ENCODE measurements at places on chromosomes 2 and 18.

DNA sequence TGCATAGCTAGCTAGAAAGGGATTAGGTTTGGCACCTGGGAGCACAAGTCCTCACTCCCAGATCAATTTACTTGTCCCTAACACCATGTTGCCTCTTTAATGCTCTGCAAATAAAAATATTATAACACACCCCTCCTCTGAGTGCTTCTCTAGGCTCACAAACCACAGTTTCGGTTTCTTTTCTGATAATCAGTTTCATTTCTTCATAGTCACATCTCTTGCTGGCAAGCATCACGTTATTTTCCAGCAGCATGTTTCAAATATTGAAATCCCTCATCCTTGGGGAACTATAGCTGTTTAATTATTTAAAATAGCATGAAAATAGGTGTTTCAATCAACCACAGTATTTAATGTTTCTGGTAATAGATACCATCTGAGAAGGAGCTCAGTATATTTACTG, 13.9 kb upstream of the SMCHD1 start:
- peak; percentile 66 for DNase-seq

- no peak for DNase-seq
Measured at GRCh38 chr2:37527361-37527760, 144.1 kb downstream of the CDC42EP3 start.

DNA sequence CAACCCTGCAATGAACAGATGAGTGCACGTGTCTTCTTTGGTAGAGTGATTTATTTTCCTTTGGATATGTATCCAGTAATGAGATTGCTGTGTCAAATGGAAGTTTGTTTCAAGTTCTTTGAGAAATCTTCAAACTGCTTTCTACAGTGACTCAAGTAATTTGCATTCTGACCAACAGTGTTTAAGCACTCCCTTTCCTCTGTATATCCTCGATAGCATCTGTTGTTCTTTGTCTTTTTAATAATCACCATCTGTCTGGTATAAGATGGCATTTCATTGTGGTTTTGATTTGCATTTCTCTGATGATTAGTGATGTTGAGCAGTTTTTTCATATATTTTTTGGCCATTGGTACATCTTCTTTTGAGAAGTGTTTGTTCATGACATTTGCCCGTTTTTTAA, 1608.3 kb upstream of the ZEB2 start:
- DNase-seq, result no peak

GRCh38 chr2:179543361-179543901, 278.8 kb upstream of the SESTD1 start:
- no peak for DNase-seq

DNA sequence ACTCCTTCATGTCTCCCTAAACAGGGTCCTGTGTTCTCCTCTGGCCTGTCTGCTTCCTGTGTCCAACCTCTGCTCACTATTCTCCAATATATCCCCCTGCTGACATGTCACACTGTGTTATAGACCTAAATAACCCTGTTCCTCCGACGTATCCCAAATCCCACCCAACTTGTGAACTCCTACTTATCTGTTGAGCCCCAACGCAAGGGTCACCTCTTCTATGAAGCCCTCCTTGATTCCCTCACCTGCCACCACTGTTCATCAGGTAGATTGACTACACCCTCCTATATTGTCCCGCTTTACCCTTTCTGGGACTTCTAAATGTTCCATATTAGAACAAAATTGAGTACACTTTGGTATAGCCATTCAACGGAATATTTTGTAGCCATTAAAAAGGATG, 42.1 kb downstream of the PCARE start:
- DNase-seq, result no peak

DNA sequence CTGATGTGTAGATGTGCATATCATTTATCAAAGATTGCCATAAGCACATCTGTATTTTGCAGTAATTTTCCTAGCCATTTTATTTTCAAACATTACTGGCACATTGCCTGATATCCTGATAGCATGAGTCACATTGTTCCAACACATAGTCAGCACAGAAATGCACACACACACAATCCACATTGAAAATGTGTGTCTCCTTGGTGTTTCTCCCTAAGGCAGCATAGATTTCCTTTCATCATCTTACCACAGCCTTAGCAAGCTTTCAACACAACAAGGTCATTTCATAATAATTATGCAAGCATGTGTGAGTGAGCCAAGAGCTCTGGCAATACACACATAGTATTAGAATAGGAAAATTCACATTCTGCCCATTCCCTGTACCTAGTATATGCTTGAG, 245.4 kb upstream of the MEIS1 start:
- DNase-seq, result no peak

DNA sequence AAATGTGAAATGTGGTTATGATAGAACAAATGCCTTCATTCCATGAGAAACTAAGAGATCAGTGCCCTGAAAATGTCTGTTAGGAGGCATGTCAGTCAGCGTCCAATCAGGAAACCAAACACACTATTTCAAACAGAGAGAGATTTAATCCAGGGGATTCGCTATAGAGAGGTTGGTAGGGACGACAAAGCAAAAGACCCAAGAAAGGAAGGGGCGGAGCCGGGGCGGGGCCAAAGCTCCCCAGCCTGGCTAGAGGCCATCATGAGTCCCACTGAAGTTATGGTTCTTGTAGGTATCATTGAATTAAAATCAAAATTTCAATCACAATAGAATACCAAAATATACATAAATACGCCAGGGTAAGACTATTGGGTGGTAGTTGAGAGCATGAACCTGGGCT, 32.9 kb upstream of the RNF149 start:
- DNase-seq, result peak; percentile 48

- DNase-seq, result no peak
Measured at GRCh38 chr2:176455816-176456291, 186.6 kb downstream of the MTX2 start.

- no peak for DNase-seq
Measured at GRCh38 chr2:42569116-42569711, 782 bp downstream of the MTA3 start.

GRCh38 chr2:236303935-236304334, 39.7 kb upstream of the ASB18 start:
- DNase-seq, result no peak

DNA sequence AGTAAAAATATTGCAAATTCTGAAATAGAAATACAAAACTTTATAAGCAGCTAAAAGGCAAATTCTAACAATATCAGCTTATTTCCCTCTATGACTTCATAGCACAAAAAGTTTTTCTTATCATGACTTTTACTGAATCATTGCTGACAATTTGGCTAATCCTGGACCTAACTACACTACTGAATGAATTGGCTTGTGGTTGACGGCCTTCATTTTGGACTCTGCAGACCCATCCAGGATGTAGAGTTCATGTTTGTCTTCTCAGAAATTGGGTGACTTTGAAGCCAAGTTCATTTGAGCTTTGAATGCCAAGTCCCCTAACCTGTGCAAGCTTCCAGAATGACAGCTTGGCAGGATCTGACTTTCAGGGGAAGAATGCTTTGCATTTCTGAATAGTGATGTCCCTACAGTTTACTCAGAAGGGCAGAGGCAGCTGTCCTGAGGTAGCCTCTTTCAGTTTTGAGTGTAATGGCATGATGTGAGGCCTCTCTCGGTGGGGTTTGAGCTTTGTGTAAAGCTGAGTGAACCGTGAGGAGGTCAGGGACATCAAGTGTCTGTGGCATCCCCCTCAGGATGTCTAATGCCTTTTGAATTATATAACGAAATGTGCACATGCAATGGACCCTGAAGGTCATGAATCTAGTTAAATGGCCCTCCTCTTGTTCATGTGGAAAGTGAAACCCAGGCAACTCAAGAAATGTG, 48.0 kb downstream of the EFEMP1 start:
- DNase-seq, result no peak

DNA sequence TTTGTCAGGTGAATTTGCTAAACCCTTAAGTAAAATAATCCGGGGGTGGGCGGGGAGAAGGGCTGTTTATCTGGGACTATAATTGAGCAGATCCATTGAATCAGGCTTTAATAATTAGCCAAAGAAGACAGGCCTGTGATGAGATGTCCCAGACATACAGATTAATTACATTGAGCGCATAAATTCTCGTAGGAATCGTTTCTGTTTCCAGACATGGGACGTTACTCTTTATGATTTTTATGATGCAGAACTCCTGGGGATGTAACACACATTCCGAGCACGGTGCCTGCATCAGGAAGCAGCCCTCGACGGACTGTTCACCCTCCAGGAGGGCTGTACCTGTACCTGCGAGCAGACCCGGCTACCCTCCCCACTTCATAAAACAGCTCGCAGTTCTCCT, 88.9 kb downstream of the SMIM21 start:
- no peak for DNase-seq

DNA sequence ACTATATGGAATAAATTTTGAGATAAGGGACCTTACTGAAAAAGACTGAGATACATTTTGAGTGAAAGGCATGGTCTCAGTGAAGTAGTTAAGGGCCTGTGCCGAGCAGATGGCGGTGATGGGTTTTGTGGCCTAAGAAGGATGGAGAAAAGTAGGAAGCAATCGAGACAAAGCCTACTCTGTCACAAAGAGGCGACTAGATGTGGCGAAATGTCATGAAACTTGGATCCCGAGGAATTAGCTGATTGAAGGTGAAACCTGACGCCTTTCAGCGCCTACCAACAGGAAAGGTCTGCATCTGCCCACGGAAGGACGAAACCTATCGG, 558 bp upstream of the CEP192 start:
- no peak for DNase-seq

DNA sequence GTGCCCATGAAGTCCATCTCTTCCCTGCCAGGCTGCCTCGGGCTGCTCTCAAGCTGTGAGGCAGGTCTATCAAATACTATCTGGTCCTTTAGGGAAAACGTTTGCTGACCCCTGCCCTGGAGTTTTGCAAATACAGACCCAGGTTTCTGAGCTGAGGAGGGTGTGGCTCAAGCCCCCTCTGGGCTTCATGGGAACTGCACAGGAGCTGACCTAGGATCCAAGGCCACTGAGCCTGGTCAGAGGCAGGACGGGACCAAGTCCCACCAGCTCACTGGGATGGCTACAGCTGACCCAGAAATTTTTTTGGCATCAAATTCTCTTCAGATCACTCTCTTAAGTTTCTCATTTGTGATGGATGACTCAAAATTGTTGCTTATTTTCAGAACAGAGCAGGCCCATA, 14.1 kb downstream of the ZNF516 start:
- no peak for DNase-seq

DNA sequence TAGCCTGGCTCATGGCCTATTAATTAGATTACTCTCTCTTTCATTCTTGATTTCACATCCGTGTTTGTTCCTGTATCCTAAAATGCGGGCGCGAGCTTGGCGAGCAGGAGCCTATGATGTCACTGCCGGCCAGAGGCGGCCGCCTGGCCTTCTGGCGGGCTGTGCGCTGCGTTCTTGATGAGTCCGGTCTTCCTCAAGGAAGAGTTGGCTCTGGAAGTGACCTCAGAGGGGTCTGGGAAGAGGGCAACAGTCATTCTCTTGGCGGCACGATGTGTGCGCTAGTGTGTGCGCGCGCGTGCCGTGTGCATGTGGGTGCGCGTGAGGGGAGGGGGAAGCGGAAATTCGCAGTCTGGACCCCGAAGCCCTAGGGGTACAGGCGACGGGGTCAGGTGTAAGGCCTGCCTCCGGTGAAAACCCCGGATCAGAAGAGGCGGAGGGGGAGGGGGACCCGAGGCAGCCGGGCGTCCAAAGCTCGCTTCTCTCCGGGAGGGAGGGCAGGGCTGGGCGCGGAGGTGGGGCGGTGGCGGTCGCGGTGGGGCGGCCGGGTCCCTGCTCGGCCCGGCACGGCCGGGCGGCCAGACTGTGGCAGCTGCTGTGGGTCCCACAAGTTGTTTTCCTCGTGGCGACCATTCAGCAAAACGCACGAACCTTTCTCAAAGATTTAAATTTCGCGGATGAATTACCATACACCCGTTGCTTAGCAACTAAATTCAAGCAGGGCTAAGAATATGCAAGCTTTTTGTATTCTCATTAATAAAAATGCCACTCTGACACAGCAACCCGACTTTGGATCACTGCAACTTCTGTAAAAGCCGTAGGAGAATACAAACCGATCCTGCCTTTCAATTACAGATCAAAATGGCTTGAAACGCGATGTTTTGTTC, 8.4 kb downstream of the POU3F3 start:
- DNase-seq, result no peak

DNA sequence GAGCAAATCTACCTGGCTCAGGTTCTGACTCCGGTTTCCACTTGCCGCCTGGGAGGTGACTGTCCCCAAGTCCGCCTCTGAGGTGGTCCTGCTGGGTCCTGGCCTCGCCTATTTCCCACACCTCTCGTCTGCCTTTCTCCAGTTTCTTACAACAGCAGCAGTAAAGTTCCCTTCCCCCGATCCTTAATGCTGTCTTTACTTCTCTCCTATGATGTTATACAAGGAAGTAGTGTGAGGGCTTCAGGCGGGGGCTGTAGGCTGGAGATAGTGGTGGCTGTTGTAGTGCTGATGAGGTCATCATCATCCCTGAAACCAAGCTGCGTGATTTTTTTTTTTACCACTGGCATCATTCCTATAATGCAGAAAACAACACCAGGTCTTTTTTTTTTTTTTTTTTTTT, 18.9 kb downstream of the TGIF1 start:
- DNase-seq, result no peak

DNA sequence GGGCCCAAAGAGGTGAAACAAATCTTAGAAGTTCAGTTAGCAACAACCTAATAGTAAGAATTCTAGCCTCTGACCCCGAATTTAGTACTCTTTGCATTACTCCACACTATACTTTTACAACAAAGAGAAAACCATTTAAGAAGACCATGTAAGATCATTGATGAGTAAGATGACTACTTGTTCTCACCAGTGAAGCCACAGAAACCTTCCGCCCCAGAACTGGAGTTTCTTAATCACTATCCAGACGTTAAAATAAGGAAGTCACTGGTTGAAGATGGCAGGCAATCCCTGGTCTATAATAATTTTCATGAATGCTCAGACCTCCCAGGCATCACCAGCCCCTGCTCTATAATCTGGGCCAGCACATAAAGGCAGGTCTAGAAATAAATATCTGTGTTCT, 95.0 kb downstream of the TMEM163 start:
- no peak for DNase-seq

DNA sequence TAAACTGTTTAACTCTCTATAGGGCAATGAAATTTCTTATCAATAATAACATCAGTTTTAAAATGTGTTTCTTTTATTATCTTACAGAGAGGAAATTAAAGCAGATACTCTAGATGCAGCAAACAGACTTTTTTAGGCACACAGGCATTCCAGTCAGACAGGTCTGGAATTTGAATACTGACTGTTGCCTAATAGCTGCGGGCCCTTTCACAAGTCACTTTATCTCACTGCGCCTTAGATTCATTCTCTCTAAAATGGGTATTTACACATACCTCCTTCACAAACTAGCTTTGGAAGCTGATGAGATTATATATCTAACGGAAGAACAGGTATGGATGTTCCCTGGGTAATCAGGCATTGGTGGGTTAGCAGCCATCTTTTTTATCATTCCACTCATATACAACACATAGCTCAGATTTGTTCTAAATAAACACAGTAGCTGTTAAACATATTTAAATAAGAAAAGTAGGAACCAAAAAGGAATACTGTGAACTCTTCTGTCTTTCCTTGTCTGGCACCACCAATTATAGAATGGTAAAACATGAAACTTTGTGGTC, 104.2 kb downstream of the LRP2 start:
- no peak for DNase-seq

- DNase-seq, result no peak
Measured at GRCh38 chr2:77479895-77480294, 42.3 kb downstream of the LRRTM4 start.
